ENCODE measurements at places on chromosomes 7 and 10.

DNA sequence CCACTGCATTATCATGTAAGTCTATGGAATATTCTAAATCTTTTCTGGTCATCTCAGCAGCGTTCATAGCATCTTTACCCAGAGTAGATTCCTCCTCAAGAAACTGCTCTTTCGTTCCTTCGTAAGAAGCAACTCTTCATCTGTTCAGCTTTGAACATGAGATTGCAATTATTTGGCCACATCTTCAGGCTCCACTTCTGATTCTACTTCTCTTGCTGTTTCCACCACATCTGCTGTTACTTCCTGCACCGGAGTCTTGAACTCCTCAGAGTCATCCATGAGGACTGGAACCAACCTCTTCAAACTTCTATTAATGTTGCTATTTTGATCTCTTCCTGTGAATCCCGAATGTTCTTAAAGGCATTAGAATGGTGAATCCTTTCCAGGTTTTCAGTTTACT is 12.7 kb downstream of the CHST12 start:
- DNase-seq = no peak
- H3K27ac ChIP-seq = no peak overlapping the region
- no peaks in the 10 kb centered on the region for H3K27me3 ChIP-seq
- H3K36me3 ChIP-seq = no peaks in the 10 kb centered on the region
- no peak overlapping the region for H3K4me3 ChIP-seq

DNA sequence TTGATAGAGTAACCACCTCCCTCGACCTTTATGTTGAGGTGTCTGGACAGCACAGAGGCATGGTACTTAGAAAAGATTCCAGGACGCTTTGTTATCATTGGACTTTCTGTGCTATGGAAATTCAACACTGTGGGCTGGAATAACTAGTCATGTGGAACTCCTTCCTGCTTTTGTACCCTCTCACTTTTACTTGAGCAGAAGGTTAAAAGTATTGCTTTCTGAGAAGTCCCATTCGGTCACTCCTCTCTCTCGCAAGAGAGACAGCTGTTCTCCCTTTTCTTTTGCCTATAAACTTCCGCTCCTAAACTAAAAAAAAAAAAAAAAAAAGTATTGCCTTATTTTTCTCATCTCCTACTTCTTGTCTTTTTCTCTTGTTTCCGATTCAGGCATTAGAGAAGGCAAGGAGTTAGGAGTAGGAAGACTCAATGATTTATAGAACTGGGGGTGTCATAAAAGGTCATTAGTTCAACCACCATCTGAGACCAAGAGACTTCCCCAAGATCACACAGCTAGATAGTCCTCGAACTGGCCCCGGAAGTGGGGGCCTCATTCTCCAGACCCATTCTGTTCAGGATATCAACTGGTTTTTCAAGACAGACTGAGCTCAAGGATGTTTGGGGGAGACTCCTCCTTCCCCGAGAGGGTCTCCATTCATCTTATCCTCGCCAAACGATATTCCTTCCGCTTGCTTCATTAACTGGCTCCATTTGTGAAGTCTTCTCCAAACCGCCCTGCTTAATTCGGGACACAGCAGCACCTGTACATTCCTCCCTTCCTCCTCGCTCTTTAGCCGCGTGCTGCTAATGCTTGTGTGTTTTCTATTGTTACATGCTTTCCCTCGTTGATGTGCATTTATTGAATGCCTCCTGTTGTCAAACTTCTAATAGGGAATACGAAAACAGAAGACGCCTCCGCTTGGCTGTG is 995 bp upstream of the INPP5F start:
- DNase-seq = peak; percentile 29
- H3K4me3 ChIP-seq = peak overlapping the region; percentile 71
- H3K27ac ChIP-seq = peak overlapping the region; percentile 91
- no peaks in the 10 kb centered on the region for H3K36me3 ChIP-seq

DNA sequence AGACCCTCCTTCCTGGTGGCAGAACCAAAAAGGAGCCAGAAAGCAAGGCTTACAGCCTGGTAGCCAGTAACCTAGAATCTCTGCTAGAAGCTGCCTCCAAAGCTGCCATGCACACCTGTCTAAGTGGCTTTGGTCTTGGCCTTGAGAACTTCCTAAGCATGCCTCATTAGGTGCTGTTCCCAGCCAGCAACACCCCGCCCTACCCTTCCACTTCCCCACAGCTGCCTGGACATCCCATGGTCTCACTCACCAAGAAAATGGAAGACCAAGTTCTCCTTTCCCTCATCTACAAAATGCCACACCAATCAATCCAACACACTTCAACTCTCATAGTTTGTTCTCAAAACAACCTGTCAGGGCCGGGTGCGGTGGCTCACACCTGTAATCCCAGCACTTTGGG is 4.2 kb downstream of the PSAP start:
- H3K27ac ChIP-seq = no peak overlapping the region
- no peaks in the 10 kb centered on the region for H3K36me3 ChIP-seq
- H3K27me3 ChIP-seq = no peaks in the 10 kb centered on the region

GRCh38 chr7:68152205-68152604 is 1155.6 kb downstream of the TYW1 start:
- no peaks in the 10 kb centered on the region for H3K4me1 ChIP-seq
- H3K27me3 ChIP-seq = no peaks in the 10 kb centered on the region
- H3K36me3 ChIP-seq = no peaks in the 10 kb centered on the region
- H3K27ac ChIP-seq = no peak overlapping the region

- H3K27me3 ChIP-seq = no peaks in the 10 kb centered on the region
- DNase-seq = no peak
- no peaks in the 10 kb centered on the region for H3K4me1 ChIP-seq
- H3K27ac ChIP-seq = no peak overlapping the region
Measured at GRCh38 chr10:44422570-44423101, 37.7 kb upstream of the CXCL12 start.

DNA sequence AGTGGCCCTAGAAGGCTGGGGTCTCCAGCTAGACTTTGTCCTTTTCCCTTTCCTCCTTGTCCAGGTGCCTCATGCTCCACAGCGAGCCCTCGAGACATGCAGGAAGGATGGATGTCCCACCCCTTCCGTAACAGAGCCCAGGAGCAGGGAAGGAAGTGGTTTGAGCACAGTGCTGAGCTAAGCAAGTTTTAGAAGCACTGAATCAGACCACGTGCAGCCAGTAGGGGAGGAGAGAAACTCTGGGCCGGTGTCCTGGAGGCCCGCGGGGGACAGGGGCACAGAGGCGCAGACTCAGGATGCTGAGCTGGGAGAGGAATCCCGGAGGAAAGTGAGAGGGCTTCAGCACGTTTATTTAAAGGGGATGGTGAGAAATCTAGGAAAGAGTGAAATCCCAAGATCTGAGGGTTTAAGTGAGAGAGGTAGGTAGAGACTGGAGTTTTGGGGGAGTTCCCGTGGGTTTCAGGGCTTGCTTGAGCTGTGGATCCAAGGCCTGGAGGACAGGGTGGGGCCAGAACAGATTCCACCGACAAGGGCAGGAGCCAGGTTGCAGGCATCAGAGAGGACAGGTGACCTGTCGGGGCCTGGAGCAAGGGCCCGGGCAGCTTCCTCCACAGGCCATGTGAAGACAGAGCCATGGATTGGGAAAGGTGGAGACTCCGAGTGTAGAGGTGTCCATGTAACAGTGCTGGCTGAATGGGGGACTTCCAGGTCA is 4.4 kb upstream of the IRF5 start:
- no peak overlapping the region for H3K4me3 ChIP-seq
- H3K27ac ChIP-seq = no peak overlapping the region
- H3K27me3 ChIP-seq = peaks cover 8% of the 10 kb centered on the region
- H3K36me3 ChIP-seq = no peaks in the 10 kb centered on the region
- DNase-seq = no peak

DNA sequence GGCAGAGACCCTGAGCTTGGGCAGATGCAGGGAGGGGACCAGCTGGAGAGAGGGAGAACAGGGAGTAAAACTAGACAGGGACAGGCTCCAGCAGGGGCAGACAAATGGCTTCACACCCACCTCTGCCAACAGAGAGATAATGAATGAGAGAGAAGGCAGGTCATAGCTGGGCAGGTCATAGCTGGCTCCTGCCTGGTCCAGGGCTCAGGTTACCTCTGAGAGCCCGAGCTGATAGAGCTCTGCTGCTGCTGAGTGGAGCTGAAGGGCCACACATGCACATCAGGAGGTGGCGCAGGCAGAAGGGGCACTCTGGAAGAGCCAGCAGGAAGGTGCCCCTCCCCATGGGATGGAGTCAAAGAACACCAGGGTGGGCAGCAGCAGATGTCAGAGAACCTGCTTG is 154.2 kb downstream of the GFRA1 start:
- no peaks in the 10 kb centered on the region for H3K4me1 ChIP-seq
- no peak overlapping the region for H3K4me3 ChIP-seq
- H3K27me3 ChIP-seq = peaks cover 4% of the 10 kb centered on the region
- H3K27ac ChIP-seq = no peak overlapping the region

DNA sequence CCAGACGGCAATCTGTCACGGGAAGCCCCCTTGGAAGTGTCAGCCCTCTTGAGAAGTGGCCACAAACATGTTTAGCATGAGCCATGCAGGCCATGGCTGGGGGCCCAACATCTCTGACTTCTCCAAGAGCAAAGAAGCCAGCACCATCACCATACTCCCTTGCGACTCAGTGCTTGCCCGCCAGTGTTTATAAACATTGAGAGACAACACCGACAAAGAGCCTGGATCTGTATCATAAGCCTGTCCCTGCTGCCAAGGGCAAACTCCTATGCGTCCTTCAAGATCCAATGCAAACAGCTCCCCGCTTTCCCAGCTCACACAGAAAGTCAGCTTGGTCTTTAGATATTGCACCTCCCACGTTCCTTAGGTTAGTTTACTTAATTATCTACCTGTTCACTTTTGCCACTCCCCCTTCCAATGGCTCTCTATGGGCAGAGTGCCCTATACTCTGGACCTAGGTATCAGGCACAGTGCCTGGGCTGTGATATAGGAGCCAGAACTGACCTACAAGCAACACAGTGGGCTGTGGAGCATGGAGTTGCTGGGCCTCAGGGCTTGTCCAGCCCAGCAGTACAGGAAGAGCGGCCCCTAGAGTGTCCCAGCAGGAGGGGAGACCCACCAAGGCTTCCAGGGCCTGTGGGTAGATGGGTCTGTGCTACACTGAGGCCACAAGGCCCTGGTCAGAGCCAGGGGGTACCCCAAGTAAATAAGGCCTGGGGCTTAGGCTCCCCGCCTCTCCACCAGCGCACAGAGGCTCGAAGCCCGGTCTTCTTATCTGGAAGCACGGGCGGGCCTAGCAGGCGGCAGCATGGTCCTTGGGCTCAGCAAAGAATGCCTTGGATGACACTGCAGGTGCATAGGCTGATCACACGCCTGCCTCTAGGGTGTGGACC is 37.7 kb downstream of the CAMK2B start:
- H3K36me3 ChIP-seq = no peaks in the 10 kb centered on the region
- no peak overlapping the region for H3K27ac ChIP-seq
- peaks cover 9% of the 10 kb centered on the region for H3K27me3 ChIP-seq

DNA sequence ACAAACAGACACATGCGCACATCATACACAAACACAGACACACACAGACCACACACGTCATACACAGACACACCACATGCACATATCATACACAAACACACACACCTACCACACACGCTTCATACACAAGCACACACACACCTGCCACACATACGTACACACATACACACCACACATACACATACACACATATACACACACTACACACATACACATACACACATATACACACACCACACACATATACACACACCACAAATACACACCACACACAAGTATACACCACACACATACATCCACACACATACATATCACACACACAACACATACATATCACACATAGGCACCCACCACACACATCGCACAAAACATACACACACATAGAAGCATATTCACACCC is 224.7 kb downstream of the SKAP2 start:
- H3K27me3 ChIP-seq = no peaks in the 10 kb centered on the region
- H3K4me1 ChIP-seq = no peaks in the 10 kb centered on the region
- H3K36me3 ChIP-seq = no peaks in the 10 kb centered on the region
- no peak for DNase-seq

DNA sequence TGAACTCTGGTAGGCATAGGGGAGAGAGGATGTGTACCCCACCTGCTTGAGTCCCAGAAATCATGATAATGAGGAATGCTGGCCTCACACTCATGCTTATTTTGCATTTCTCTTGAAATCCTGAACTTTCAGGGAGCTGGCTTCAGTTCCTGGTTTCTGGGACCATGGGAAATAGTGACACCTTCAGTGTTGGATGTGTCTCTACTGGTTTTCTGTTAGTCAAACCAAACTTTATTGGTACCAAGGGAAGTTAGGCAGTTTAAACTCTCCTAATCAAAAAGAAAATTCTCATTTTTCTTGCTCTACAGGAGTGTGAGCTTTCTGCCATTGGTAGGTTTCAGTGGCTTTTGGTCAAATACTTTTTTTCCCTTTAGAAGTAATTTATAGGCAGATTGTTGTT is 11.8 kb upstream of the PCGF5 start:
- no peaks in the 10 kb centered on the region for H3K4me1 ChIP-seq
- DNase-seq = no peak
- H3K27ac ChIP-seq = no peak overlapping the region
- H3K36me3 ChIP-seq = no peaks in the 10 kb centered on the region
- no peaks in the 10 kb centered on the region for H3K27me3 ChIP-seq
- no peak overlapping the region for H3K4me3 ChIP-seq

DNA sequence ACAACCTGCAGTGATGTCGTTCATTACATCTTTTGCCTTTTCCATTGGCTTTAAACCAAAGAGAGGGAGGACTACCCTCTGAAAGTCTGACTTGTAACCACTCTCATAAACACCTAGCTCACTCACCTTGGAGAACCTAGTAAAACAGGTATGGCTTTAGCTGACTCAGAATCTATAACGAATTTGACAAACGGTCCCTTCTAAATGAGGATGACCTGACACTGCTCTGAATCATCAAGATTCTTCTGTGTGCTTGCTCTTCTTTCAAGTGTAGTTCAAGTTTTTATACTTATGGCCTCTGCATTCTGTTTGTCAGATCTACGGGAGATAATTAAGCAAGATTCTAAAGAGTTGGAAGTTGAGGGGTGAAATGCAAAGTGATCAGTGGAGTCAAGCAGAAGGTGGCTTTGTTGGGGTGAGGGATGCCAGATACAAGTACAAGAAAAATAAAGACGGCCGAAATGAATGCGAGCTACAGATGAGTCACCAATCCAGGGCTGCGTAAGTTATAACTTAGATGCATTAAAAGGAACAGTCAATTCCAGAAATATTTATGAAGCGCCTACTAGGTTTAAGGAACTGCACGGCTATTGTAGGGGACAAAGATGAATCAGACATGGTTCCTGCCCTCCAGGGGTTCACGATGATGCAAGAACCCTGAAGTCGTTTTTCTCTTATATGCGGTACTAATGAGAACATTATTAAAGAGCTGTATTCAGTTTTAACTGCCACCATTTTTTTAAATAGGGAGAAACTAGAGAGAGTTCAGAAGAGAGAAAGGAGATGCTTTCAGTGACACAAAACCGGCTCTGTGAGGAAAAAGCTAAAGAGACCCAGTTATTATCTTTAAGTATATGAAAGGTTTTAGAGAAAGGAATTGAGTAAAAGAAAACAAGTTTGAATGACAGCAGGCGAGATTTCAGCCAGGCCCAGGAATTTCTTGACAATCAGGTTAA is 6.5 kb downstream of the HIPK2 start:
- no peaks in the 10 kb centered on the region for H3K27me3 ChIP-seq
- no peak overlapping the region for H3K27ac ChIP-seq
- H3K4me3 ChIP-seq = no peak overlapping the region
- H3K4me1 ChIP-seq = no peaks in the 10 kb centered on the region
- peaks cover 5% of the 10 kb centered on the region for H3K36me3 ChIP-seq

Data from large intestine (tissue), 12 donors.